Sigmoid colon (tissue), 7 donors: ENCODE measurements at places on chromosomes 6 and 20. TPM values are rescaled to one million over a fixed set of nuclear protein-coding genes. Genes with fewer than 3 reads are reported as not detected.

GRCh38 chr6:82877213-82878195, 188.1 kb downstream of the UBE3D start:
- no peak for DNase-seq
- no peak overlapping the region for H3K27ac ChIP-seq
- H3K27me3 ChIP-seq = no peaks in the 10 kb centered on the region
- peaks cover 13% of the 10 kb centered on the region for H3K4me1 ChIP-seq

GRCh38 chr20:5327356-5327755, 10.6 kb upstream of the PROKR2 start:
- H3K4me3 ChIP-seq = no peak overlapping the region
- H3K36me3 ChIP-seq = no peaks in the 10 kb centered on the region
- no peaks in the 10 kb centered on the region for H3K27me3 ChIP-seq
- no peaks in the 10 kb centered on the region for H3K4me1 ChIP-seq
- H3K27ac ChIP-seq = no peak overlapping the region

PCSK2 gene
- 2.0 TPM for total RNA-seq

GRCh38 chr6:46863791-46864190, 57.9 kb downstream of the ADGRF5 start:
- no peak overlapping the region for H3K4me3 ChIP-seq
- H3K36me3 ChIP-seq = no peaks in the 10 kb centered on the region
- H3K27ac ChIP-seq = no peak overlapping the region
- peaks cover 5% of the 10 kb centered on the region for H3K27me3 ChIP-seq
- no peaks in the 10 kb centered on the region for H3K4me1 ChIP-seq

PRICKLE4 gene
- 2.0 TPM for total RNA-seq

DNA sequence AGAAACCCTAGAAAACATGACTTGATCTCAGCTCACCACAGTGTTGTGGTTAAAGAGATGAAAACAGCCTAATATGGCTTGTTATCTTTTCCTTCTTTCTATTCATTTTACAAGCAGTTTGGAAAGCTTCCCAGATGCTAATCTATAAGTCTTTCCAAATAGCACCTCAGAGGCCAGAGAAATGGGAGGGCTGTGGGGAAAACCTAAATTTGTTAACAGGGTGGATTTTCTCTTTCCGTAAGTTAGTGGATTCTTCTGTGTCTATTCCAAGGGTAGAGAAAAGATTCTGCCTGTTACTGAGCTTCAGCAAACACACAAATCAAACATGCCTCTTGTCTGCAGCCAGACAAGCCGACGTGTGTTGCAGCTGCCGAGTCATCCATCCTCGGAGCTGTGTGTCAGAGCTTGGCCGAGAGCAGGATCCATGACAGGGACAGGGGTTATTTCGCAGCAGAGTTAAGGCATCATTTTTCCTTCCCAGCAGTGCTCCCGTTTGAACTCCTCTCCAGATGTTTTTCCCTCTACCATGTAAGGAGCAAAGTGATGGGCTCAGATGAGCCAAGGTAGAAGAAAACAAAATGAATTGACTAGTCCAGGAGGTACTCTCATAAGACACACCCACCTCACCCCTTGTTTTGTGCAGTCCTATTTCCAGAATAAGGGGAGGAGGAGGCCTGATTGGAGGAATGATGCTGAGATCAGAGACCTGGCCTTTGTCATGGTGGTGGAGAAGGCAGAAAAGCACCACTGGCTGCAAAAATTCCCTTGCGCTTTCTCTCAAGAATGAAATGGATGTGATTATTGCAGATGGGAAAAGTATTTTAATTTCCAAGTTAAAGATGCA, 560.0 kb downstream of the C6orf118 start:
- peak overlapping the region; percentile 31 for H3K27ac ChIP-seq
- H3K4me3 ChIP-seq = no peak overlapping the region
- no peaks in the 10 kb centered on the region for H3K27me3 ChIP-seq
- H3K36me3 ChIP-seq = no peaks in the 10 kb centered on the region
- DNase-seq = no peak

GRCh38 chr6:4316867-4317400, 181.6 kb upstream of the ECI2 start:
- no peaks in the 10 kb centered on the region for H3K27me3 ChIP-seq
- peak overlapping the region; percentile 69 for H3K27ac ChIP-seq
- no peak for DNase-seq
- H3K4me1 ChIP-seq = peaks cover 26% of the 10 kb centered on the region

- DNase-seq = no peak
- no peaks in the 10 kb centered on the region for H3K36me3 ChIP-seq
- no peaks in the 10 kb centered on the region for H3K27me3 ChIP-seq
- no peak overlapping the region for H3K4me3 ChIP-seq
- no peak overlapping the region for H3K27ac ChIP-seq
These were observed 20.7 kb upstream of the DCDC2 start for GRCh38 chr6:24378473-24379097.

C6orf141 gene
- total RNA-seq = 1.4 TPM

GRCh38 chr6:3277251-3277650, 18.5 kb downstream of the PSMG4 start:
- H3K4me3 ChIP-seq = no peak overlapping the region
- no peaks in the 10 kb centered on the region for H3K36me3 ChIP-seq
- DNase-seq = peak; percentile 53
- H3K27ac ChIP-seq = no peak overlapping the region

DNA sequence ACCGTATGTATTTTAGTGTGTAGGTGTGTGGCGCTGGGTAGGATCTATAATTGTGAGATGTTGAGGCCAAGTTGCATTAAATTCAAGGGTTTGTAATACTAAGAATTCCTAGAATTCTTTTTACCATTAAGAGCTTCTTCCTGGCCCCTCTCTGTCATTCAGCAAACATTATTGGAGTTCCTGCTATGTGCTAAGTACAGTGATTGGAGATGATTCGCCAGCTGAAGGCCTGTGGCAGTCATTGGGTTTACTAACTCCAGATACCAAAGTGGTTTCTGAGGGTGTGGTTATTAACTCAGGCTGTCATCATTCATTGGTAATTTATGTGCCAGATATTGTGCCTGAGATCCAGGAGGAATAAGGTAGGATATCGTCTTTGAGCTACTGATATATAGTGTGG, 167.1 kb downstream of the LAMA2 start:
- no peaks in the 10 kb centered on the region for H3K27me3 ChIP-seq
- H3K27ac ChIP-seq = no peak overlapping the region
- H3K4me1 ChIP-seq = no peaks in the 10 kb centered on the region
- H3K4me3 ChIP-seq = no peak overlapping the region

GRCh38 chr6:162750776-162751175, 23.0 kb downstream of the PACRG start:
- no peaks in the 10 kb centered on the region for H3K27me3 ChIP-seq
- no peak overlapping the region for H3K4me3 ChIP-seq
- no peak for DNase-seq
- no peaks in the 10 kb centered on the region for H3K4me1 ChIP-seq

- no peaks in the 10 kb centered on the region for H3K27me3 ChIP-seq
- no peak overlapping the region for H3K27ac ChIP-seq
- no peak overlapping the region for H3K4me3 ChIP-seq
- H3K4me1 ChIP-seq = no peaks in the 10 kb centered on the region
- no peaks in the 10 kb centered on the region for H3K36me3 ChIP-seq
- no peak for DNase-seq
These were observed 20.5 kb downstream of the XRN2 start for GRCh38 chr20:21323640-21324039.

GRCh38 chr6:168328086-168328485, 8.5 kb upstream of the DACT2 start:
- H3K4me3 ChIP-seq = no peak overlapping the region
- no peaks in the 10 kb centered on the region for H3K36me3 ChIP-seq
- H3K27me3 ChIP-seq = no peaks in the 10 kb centered on the region
- H3K27ac ChIP-seq = no peak overlapping the region
- H3K4me1 ChIP-seq = no peaks in the 10 kb centered on the region
- no peak for DNase-seq

- no peak overlapping the region for H3K4me3 ChIP-seq
- H3K27me3 ChIP-seq = no peaks in the 10 kb centered on the region
- DNase-seq = no peak
- H3K4me1 ChIP-seq = no peaks in the 10 kb centered on the region
- H3K36me3 ChIP-seq = no peaks in the 10 kb centered on the region
These were observed 35.1 kb upstream of the RFPL4B start for GRCh38 chr6:112311950-112312547.

- no peak for DNase-seq
- H3K4me3 ChIP-seq = no peak overlapping the region
- no peaks in the 10 kb centered on the region for H3K36me3 ChIP-seq
These were observed 6.0 kb downstream of the CCN5 start for GRCh38 chr20:44720997-44721784.

DNA sequence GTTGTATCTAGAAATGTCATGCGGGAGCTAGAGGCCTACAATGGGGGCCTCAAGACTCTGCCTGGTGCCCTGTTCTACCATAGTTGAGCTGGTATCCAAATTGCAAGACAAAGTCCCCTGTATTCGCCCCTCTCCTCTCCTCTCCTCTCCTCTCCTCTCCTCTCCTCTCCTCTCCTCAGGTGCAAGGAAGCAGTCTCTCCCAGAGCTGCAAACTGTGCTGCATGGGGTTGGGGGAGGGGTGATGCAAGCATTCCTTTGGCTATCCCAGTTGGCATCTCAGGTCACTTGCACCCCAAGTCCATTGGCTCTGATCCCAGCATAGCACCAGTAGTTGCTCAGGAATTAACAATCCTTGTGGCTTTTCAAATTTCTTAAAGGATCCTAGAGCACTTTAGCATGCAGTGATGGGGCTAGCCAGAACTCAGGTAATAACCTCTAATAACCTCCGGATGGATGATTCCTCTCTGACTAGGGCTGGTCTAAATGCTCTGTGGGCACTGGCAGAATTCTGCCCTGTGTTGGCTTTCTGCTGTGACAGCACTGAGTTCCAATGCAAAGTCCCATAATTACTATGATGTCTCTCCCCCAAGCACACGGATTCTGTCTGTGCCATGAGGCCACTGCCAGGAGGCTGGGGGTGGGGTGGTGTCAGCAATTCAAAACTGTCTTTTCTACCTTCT, 35.3 kb downstream of the TAF11 start:
- no peaks in the 10 kb centered on the region for H3K4me1 ChIP-seq
- no peak overlapping the region for H3K4me3 ChIP-seq
- no peak for DNase-seq
- no peaks in the 10 kb centered on the region for H3K27me3 ChIP-seq
- peaks cover 8% of the 10 kb centered on the region for H3K36me3 ChIP-seq

BCAS4 gene
- 3.5 TPM for total RNA-seq

- H3K4me3 ChIP-seq = no peak overlapping the region
- no peak for DNase-seq
- no peak overlapping the region for H3K27ac ChIP-seq
These were observed 26.9 kb upstream of the TSHZ2 start for GRCh38 chr20:52945268-52945667.

DNA sequence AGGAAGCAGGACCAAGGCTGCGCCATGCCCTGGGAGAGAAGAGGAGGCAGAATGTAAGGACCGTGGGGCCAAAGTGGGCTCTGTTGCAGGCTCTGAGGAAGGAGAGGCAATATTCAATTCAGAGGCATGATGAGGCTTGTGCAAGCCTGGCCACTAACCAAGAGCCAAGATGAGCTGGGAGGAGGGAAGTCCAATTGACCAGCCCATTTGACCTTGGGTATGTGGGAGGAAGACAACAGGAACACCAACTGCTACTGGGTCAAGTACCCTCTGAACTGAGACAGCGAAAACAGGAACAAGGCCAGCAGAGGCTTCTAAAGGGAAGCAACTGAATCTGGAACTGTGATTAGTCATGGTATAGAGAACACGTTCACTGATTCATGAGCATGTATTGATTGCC, 779.6 kb downstream of the MAFB start:
- H3K4me3 ChIP-seq = no peak overlapping the region
- peaks cover 8% of the 10 kb centered on the region for H3K4me1 ChIP-seq
- H3K27me3 ChIP-seq = no peaks in the 10 kb centered on the region
- no peaks in the 10 kb centered on the region for H3K36me3 ChIP-seq
- H3K27ac ChIP-seq = no peak overlapping the region

- no peak overlapping the region for H3K27ac ChIP-seq
- no peak overlapping the region for H3K4me3 ChIP-seq
- no peak for DNase-seq
- no peaks in the 10 kb centered on the region for H3K27me3 ChIP-seq
These were observed 808.4 kb upstream of the EPHA7 start for GRCh38 chr6:94227741-94228140.

DNA sequence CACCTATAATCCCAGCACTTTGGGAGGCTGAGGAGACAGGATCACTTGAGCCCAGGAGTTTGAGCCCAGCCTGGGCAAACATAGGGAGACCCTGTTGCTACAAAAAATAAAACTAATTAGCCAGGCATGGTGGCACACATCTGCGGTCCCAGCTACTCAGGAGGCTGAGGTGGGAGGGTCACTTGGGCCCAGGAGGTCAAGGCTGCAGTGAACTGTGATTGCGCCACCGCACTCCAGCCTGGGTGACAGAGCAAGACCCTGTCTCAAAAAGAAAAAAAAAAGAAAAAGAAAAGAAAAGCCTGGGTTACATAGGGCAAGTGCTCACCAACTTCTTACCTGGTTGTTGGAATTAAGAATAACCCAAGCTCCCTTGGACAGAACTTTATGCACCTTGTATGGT, 14.6 kb upstream of the MYB start:
- H3K36me3 ChIP-seq = no peaks in the 10 kb centered on the region
- no peak overlapping the region for H3K27ac ChIP-seq
- DNase-seq = no peak

DNA sequence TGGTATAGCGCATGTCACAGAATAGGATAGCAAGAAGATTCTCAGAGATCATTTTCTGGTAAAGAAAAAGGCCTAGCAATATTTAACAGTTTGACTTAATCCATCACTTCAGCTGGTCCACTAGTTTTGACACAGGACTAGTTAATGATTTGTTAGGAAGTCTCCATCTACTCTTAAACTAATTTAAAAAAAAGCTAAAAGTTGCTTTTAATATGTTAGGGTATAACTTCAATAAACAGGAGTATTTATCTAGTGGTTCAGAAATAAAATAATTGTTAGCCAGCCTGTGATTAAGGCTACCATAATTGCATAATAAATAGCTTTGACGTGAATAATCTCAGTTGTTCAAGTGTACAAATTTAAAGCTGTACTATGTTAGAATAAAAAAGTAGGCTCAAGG, 195.6 kb downstream of the FUT9 start:
- no peaks in the 10 kb centered on the region for H3K36me3 ChIP-seq
- no peak for DNase-seq
- no peaks in the 10 kb centered on the region for H3K27me3 ChIP-seq
- H3K4me1 ChIP-seq = no peaks in the 10 kb centered on the region
- H3K4me3 ChIP-seq = no peak overlapping the region

SMPDL3A gene
- 11.9 TPM for total RNA-seq

IMPG1 gene
- not detected for total RNA-seq

- no peaks in the 10 kb centered on the region for H3K4me1 ChIP-seq
- no peak for DNase-seq
- no peaks in the 10 kb centered on the region for H3K27me3 ChIP-seq
- H3K4me3 ChIP-seq = no peak overlapping the region
These were observed 303.0 kb upstream of the GJE1 start for GRCh38 chr6:141829566-141830360.

- H3K27me3 ChIP-seq = no peaks in the 10 kb centered on the region
- H3K27ac ChIP-seq = peak overlapping the region; percentile 90
- peaks cover 48% of the 10 kb centered on the region for H3K4me1 ChIP-seq
- H3K36me3 ChIP-seq = no peaks in the 10 kb centered on the region
These were observed 1.4 kb downstream of the STAU1 start for GRCh38 chr20:49186535-49187329.
